ENCODE measurements at places on chromosomes 6 and 20. TPM values are rescaled to one million over a fixed set of nuclear protein-coding genes. Genes with fewer than 3 reads are reported as not detected.

- DNase-seq: no peak
Measured at GRCh38 chr6:76014626-76015530, 57.6 kb downstream of the IMPG1 start.

The IP6K3 gene
- total RNA-seq: 88.2 TPM

The TRIM40 gene
- total RNA-seq: not detected

- no peak for DNase-seq
Measured at GRCh38 chr6:150214310-150214709, 71.5 kb downstream of the PPP1R14C start.

The TUBB1 gene
- not detected for total RNA-seq

The RNF182 gene
- 2.1 TPM for total RNA-seq

DNA sequence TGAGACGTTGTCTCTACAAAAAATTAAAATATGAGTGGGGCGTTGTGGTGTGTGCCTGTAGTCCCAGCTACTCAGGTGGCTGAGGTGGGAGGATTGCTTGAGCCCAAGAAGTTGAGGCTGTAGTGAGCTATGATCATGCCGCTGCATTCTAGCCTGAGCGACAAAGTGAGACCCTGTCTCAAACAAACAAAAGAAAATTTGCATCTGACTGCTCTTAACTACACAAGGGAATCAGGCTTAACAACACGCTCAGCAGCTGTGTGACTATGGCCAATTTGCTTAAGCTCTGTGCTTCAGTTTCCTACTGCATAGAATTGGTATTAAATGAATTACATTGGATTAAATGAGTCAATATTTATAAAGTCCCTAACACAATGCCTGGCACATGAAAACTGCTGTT lies 24.3 kb upstream of the MRPS10 start:
- DNase-seq: no peak

GRCh38 chr6:40106840-40107239 lies 172.6 kb upstream of the MOCS1 start:
- DNase-seq: no peak

DNA sequence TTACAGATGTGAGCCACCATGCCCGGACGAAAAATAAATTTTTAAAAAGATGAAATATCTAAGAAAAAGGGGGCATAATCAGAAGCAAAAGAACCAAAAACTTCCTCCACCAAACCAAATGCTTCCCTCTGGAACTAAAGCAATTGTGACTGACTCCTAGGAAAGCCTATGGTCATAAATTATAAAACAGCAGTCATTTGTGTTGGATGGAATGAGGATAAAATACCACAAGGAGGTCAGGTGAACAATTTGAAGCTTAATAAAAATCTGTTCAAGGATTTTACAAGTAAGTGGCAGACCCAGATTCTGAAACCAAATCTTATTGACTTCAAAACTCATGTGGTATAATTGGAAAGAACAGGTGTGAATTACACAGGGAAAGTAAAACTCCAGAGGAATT lies 114.5 kb downstream of the KIF13A start:
- no peak for DNase-seq

DNA sequence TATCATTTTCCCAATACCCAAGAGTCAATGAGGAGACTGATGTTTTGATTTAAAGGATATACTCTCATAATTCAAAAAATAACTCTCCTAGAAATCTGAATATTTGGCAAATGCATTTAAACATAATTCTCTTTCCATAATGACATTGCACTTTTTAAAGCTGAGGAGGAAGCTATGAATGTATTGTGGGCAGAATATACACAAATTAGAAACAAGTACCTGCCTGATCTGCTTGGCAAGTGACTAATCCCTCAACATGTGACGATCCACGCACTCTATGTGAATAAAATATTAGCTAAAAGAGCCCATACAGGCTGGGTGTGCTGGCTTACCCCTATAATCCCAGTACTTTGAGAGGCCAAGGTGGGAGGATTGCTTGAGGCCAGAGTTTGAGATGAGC lies 88.3 kb upstream of the CCDC28A start:
- no peak for DNase-seq

DNA sequence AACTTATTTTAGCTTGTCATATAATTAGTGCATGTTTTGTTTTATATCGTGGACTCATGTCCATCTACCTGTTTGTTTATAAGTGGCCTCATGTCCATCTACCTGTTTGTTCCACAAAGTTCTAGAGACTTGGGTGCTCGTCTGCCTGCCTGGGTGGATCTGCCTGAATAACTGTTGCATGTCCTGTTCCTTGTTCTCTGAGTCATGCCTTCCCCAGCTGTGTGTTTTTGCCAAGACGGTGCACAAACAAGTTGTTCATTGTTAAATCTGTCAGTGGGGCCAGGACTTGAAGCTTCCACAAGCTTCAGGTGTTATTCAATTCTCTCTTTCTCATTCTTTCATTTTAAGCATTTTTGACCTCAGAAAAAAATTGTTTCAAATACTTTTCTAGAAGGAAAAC lies 358.0 kb upstream of the CITED2 start:
- peak; percentile 83 for DNase-seq

GRCh38 chr20:4325548-4326187 lies 310.3 kb upstream of the RNF24 start:
- no peak for DNase-seq

GRCh38 chr6:137005073-137005472 lies 39.7 kb downstream of the IL20RA start:
- peak; percentile 72 for DNase-seq

DNA sequence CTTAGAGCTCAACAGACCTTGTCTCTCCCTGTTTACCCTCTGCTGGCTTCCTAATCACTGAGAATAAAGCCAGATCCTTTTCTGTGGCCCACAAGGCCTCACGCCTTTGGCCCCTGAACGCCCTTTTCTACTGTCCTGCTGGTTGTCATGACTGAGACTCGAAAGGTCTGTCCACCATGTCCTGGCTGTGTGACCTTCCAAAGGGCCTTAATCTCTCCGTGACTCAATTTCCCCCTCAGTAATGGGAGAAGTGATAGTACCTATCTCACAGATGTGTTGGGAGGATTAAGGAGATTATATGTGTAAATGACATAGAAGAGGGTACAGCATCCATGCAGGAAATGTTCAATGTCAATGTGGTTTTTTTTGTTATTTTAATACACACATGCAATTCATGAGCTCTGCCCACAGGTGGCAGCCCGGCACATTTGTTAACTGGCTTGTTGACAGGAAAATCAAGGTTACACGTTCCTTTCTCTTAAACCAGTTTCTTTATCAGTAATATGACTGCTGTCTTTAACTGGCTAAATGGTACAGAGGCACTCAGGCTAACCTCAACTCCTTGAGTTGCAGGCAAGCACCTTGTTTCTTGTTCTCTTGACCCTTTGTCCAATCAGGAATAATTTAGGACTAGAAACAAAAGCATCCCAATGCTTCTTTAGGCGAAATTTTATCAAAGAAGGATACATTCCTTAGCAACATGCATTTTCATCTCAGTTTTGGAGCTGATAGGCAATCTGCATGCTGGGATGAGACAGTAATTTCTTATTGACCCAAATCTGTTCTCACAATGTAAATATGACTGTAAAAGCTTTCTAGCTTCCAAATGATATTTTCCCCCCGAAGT lies 16.6 kb downstream of the SLC22A1 start:
- DNase-seq: peak; percentile 53

The PNPLA1 gene
- total RNA-seq: not detected

GRCh38 chr6:41161851-41162552 lies 914 bp downstream of the TREM2 start:
- no peak for DNase-seq

DNA sequence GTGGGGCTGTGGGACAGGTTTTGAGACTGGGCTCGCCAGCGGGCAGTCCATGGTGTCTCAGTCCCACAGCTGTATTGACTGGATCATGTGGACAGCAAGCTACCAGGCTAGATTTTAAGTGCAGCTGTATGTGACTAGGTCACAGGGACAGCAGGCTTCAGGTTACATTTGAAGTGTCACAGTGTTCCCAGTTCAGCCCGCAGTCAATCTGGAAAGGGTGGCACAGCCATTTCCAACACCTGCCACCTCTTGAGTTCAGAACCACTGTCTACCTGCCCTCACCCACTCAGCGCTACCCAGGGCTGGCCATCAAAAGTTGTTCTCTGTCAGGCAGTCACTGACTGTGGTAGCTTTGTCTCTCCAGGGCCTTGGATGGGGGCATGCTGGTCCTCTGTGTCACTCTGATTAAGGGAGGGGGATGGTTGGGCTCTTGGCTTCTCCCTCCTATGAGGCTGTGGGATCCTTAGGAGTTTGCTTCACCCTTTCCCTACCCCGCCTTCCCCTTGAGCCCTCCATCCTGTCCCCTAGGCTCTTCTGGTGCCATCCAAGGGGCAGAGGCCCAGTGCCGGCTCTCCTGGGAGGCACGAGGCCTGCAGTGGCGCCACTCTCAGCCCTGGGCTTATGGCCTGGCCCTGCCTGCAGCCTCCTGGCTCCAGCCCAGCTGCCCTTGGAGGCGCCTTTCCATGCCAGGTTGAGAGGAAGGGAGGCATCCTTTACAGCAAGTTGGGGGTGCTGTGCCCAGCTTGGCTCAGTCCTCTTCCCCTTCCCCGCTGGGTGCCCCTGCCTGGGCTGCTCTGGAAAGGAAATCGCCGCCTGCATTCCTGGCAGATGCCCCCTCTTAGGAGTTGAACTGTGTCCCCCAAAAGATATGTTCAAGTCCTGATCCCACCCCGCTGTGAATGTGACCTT lies 44.9 kb downstream of the PNLDC1 start:
- DNase-seq: no peak

DNA sequence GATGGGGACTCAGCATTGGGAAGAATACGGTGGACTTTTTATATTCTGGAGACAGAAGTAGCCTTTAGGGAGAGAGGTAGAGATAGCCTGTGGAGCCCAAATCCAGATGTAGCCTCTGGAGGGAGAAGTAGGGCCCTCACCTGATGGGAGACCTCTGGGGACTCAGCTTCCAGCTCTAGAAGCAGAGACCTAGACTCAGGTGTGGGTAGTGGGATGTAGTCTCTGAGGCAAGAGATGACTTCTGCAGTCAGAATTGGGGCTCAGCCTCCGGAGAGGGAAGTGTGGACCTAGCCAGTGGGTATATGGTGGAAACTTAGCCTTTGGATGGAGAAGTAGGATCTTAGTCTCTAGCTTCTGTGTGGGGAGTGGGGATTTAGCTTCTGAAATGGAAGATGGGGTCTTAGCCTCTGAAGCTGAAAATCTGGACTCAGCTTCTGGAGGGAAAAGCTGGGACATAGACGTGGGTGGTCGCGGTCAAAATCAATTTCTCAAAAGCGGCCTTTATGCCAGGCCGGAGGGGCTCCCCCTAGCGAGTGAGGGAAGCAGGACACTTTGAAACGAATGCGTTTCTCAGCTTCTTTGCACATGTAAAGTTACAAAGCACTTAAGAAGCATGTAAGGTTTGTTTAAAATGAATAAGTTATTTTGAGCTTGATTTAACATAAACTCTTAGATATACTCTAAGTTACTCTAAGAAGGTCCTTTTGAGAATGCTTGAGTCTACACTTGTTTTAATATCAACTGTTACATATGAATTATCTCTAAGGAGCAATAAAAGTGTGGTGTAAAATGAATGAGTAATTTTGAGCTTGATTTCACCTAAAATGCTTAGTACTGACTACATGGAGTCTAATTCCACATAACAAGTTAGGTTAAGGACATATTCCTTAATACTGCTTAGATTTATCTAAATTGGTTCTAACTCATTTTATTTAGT lies 12.9 kb upstream of the ZNF343 start:
- peak; percentile 29 for DNase-seq

DNA sequence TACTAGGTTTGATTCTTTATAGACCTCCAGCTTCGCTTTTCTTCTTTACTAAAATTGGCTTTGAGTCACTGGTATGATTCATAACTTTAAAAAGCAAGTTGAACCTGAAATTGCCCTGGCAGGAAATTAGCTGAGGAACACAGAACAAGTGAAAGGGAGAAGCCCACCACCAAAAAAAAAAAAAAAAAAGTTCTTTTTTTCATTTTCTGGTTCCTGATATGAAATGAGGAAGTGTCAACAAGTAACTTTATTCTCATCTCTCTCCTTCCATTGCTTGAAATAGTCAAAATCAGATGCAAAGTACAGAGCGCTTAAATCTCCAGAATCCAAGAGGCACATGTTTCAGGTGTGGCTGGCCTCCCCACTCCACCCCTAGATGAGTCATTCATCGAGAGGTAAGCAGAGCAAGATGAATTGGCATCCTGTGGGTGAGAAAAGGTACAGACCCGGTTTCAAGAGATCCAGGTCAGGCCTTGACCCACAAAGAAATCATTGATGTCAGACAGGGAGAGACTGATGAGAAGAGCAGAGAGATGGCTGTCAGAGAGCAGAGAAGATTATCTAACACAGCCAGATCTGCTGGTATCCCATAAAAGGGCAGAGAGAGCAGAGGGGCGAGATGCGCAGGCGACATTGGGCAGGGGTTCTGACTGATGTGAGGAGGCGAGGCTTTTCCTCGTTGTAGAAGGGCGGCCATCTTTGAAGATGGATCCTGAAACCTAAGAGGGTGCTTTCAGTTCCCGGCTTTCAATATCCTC lies 54.8 kb upstream of the MBOAT1 start:
- no peak for DNase-seq

GRCh38 chr20:60589623-60590022 lies 631.4 kb downstream of the CDH26 start:
- no peak for DNase-seq

GRCh38 chr6:167858842-167859664 lies 32.3 kb downstream of the AFDN start:
- no peak for DNase-seq

The CST1 gene
- not detected for total RNA-seq
